Tibial nerve (tissue), 4 donors: ENCODE measurements at places on chromosomes 7 and 10.

GRCh38 chr10:57621466-57621865, 646.2 kb downstream of the IPMK start:
- no peaks in the 10 kb centered on the region for H3K4me1 ChIP-seq
- no peak overlapping the region for H3K4me3 ChIP-seq
- no peak for DNase-seq
- no peaks in the 10 kb centered on the region for H3K27me3 ChIP-seq

GRCh38 chr7:30445770-30446169, 32.8 kb downstream of the NOD1 start:
- H3K27ac ChIP-seq: no peak overlapping the region
- no peaks in the 10 kb centered on the region for H3K4me1 ChIP-seq
- no peaks in the 10 kb centered on the region for H3K27me3 ChIP-seq
- H3K4me3 ChIP-seq: no peak overlapping the region
- H3K36me3 ChIP-seq: no peaks in the 10 kb centered on the region
- DNase-seq: peak; percentile 69

GRCh38 chr7:151764056-151764920, 112.6 kb downstream of the PRKAG2 start:
- no peaks in the 10 kb centered on the region for H3K4me1 ChIP-seq
- no peak for DNase-seq
- no peak overlapping the region for H3K27ac ChIP-seq
- H3K27me3 ChIP-seq: no peaks in the 10 kb centered on the region
- H3K4me3 ChIP-seq: no peak overlapping the region

GRCh38 chr7:103446049-103446520, at the start of gene SLC26A5:
Gene SLC26A5, minus strand, starts transcription at chr7:103446207. Its CDS starts 24,693 bp downstream, at chr7:103421514.
- no peak for DNase-seq
- peak within 1 kb of the TSS; percentile 52 for H3K4me3 ChIP-seq
- peaks cover 44% of the 10 kb centered on the region for H3K27me3 ChIP-seq

DNA sequence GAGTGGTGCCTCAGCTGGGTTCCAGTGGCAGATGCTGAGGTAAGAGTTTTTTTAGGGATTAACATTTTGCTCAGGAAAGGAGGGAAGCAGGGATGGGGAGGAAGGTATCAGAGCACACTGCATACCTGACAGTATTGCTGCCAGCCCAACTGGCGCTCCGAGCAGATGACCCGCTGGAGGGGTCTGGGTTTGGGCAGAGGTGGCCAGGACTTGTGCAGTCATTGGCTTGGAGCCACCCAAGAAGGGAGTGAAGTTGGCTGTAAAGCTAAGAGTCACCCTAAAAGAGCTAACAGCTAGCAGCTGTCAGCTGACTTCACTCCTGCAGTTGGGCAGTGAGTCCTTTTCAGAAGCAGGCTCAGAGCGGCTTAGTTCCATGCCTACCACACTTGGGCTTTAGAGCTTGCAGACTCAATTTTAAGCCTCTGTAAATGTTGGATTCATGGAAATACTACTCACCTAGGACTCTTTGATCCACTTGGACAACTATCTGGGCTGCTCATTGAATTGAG, 5.8 kb upstream of the ARHGAP22 start:
- H3K27ac ChIP-seq: no peak overlapping the region
- DNase-seq: no peak
- H3K36me3 ChIP-seq: no peaks in the 10 kb centered on the region
- H3K4me1 ChIP-seq: no peaks in the 10 kb centered on the region
- H3K27me3 ChIP-seq: no peaks in the 10 kb centered on the region

- no peak for DNase-seq
- no peaks in the 10 kb centered on the region for H3K27me3 ChIP-seq
- H3K4me3 ChIP-seq: no peak overlapping the region
- H3K4me1 ChIP-seq: no peaks in the 10 kb centered on the region
Observed at GRCh38 chr10:88428442-88428841, 154.7 kb downstream of the RNLS start.
